Transverse colon (tissue), 4 donors: ENCODE measurements at places on chromosomes 11 and 22. TPM values are rescaled to one million over a fixed set of nuclear protein-coding genes. Genes with fewer than 3 reads are reported as not detected.

The VPREB3 gene
- total RNA-seq = not detected

The GNAZ gene
- 14.7 TPM for total RNA-seq

GRCh38 chr22:38864361-38865191 lies 7.4 kb downstream of the CBX6 start:
- peak overlapping the region; percentile 59 for H3K27ac ChIP-seq
- no peaks in the 10 kb centered on the region for H3K27me3 ChIP-seq
- peak; percentile 38 for DNase-seq
- no peaks in the 10 kb centered on the region for H3K36me3 ChIP-seq
- peaks cover 34% of the 10 kb centered on the region for H3K4me1 ChIP-seq

DNA sequence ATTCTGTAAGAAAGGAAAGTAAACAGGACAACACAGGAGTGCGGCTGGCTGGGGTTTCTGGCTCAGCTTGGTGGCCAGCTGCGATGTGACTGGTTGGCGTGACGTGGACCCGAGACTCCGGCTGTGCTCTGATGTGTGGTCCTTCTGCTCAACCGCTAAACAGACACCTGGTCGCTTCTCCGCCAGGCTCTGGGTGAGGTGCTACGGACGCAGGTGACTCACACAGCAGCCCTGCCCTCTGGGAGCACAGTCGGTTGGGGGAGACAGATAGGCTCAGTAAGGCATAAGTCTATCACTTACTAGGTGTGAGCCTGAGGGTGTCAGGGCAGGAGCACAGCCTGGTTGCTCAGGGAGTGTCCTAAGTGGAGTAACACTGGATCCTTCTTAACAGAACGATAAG lies 8.2 kb downstream of the RTL6 start:
- H3K4me3 ChIP-seq = no peak overlapping the region
- no peaks in the 10 kb centered on the region for H3K4me1 ChIP-seq
- no peak overlapping the region for H3K27ac ChIP-seq
- no peak for DNase-seq
- no peaks in the 10 kb centered on the region for H3K36me3 ChIP-seq
- no peaks in the 10 kb centered on the region for H3K27me3 ChIP-seq

DNA sequence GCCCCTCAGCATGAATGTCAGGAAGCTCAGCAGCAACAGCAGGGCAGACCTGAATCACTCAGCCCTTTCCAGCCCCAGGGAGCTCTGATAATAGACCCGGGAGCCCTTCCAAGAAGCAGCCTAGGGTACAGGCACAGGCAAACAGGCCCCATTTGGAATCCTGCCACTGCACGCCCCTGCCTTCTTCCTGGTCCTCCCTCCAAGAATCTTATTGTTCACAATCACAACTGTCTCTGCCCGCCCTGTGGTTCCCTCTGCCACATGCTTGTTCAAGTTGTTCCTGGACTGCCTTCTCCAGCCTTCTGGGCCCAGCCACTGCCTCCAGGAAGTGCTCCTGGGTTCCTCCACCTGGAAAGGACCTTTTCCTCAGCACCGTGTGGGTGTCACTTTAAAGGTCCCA lies 54.6 kb downstream of the LRRC32 start:
- no peaks in the 10 kb centered on the region for H3K27me3 ChIP-seq
- peaks cover 11% of the 10 kb centered on the region for H3K4me1 ChIP-seq
- peak; percentile 79 for DNase-seq
- H3K4me3 ChIP-seq = no peak overlapping the region
- H3K27ac ChIP-seq = peak overlapping the region; percentile 39
- H3K36me3 ChIP-seq = no peaks in the 10 kb centered on the region

The OR8D4 gene
- 1.7 TPM for total RNA-seq

- no peaks in the 10 kb centered on the region for H3K36me3 ChIP-seq
- no peaks in the 10 kb centered on the region for H3K27me3 ChIP-seq
- no peak overlapping the region for H3K4me3 ChIP-seq
- peak; percentile 87 for DNase-seq
- no peak overlapping the region for H3K27ac ChIP-seq
Observed at GRCh38 chr22:35728639-35729308, 11.1 kb downstream of the APOL5 start.

DNA sequence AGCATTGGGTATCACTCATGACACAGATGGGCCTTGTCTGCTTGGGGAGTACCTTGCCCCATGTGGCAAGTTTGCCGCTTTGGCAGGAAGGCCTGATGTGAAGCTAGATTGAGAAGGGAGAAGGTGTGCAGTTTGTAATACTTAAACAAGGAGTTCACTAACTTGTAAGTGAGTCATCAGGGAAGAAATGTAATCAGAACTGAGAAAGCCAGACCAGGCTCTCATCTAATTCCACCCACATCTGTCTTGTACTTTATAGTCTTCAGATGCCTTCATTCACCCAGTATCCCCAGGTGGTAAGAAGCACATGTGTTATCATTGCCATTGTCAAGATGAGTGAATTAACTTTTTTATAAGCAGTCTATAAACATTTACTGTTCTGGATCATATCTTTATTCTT lies 116.0 kb upstream of the DDI1 start:
- H3K4me3 ChIP-seq = no peak overlapping the region
- H3K27ac ChIP-seq = no peak overlapping the region
- H3K4me1 ChIP-seq = no peaks in the 10 kb centered on the region
- DNase-seq = no peak
- H3K27me3 ChIP-seq = no peaks in the 10 kb centered on the region

DNA sequence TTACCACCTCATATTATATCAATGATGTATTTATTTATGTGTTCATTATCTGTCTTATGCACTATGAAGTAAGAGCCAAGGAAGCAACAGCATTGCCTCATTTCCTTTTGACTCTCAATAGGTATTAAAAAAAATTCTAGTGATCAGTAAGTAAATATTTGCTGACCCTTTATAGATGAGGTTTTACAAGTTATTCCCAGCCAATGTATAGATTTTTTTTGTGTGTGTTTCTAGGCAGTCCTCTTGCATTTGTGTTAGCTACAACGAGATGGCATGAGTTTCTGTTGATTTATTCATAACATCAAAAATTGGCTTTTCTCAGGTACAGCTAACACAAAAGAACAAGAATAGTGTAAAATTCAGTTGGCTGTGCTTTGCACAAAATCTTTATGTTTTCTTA lies 4.7 kb downstream of the OR1S2 start:
- no peaks in the 10 kb centered on the region for H3K4me1 ChIP-seq
- no peaks in the 10 kb centered on the region for H3K36me3 ChIP-seq
- no peak overlapping the region for H3K4me3 ChIP-seq

GRCh38 chr22:49577168-49578060 lies 250.3 kb downstream of the BRD1 start:
- H3K4me3 ChIP-seq = no peak overlapping the region
- H3K27me3 ChIP-seq = no peaks in the 10 kb centered on the region
- no peaks in the 10 kb centered on the region for H3K4me1 ChIP-seq
- peak; percentile 4 for DNase-seq
- no peaks in the 10 kb centered on the region for H3K36me3 ChIP-seq
